ENCODE measurements at places on chromosomes 5 and 9.

GRCh38 chr9:18447131-18447530, 26.8 kb upstream of the ADAMTSL1 start:
- DNase-seq: peak; percentile 60

DNA sequence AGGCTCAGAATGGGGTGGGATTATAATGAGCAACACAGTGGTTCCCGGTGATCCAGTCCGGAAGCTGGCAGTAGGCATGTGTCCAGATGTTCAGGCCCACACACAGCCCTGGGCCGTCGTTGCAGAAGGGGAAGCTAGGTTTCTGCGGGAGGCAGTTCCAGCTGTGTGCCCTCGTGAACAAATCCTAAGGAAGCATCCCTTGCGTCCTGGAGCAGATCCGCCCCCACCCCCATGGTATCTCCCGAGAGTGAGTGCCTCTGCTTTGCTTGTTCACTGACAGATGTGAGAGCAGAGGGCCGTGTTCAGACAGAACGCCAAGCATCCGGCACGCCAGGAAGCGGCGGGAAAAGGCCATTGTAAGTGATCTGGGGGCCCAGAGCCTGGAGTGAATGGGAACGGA, 104.8 kb downstream of the PDE6A start:
- peak; percentile 61 for DNase-seq

- DNase-seq: no peak
Measured at GRCh38 chr9:129774791-129775447, 22.1 kb upstream of the PTGES start.

DNA sequence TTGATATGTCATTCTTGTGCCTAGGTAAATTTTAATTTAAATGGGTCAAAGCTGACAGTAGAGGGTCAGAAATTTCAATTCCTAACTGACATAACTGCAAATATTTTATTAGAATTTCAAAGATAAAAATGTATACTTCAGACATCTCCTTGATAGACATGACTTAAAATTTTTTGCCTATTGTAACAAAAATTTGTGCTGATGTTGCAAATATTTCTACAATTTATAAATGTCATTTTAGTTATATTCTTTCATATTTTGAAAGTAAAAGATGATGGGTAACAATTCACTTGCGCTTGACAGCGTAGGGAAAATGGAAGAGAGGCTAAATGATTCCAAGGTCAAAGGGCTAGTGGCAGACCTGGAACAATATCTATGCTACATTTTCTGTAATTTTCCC, 220.3 kb upstream of the ST8SIA4 start:
- no peak for DNase-seq

GRCh38 chr5:133985540-133986180, 17.2 kb upstream of the C5orf15 start:
- DNase-seq: no peak

DNA sequence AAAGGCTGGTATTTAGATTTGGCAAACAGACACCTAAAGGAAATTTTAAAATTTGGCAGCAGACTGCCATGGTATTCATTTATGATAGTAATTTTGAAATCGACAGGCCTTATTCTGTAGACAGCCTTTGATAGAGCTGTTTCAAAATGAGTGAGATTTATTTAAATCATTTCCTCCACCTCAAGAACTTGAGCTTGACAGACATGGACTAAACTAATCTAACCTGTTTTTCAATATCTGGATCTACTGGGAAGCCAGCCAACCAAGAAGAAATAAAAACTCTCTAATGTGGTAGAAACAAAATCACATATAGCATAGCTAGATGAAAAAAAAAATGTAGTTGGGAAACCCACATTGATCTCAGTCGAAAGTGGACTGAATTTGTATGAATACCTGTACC, 56.9 kb upstream of the RASA1 start:
- DNase-seq: no peak

- no peak for DNase-seq
Measured at GRCh38 chr5:67047616-67048015, 149.0 kb downstream of the CD180 start.

DNA sequence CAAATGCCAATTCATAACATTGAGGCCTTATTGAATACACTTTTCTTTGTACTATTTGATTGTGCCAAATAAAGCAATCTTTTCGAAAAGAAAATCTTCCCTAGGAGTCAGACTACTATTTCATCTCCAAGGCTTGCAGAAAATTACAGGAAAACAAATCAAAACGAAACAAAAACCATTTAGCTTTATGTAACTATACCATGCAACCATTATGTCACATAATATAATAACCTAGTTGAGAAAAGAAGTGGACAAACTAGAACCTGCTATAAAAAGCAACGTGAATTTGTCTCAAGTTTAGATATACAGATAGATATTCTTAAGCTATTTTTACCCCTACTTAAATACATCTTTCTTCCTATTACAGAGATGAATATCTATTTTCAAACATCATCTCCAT, 18.0 kb downstream of the HTR4 start:
- DNase-seq: no peak

All from aorta (tissue), 5 donors.